T-helper 17 cell (primary cell): ENCODE measurements at places on chromosomes 11 and 22. TPM values are rescaled to one million over a fixed set of nuclear protein-coding genes. Genes with fewer than 3 reads are reported as not detected.

Gene MAPK8IP1
- total RNA-seq = 7.6 TPM

Gene ALX4
- not detected for total RNA-seq

Gene TEAD1
- total RNA-seq = 0.05 TPM

Gene BCL2L13
- total RNA-seq = 21.3 TPM

Gene OR8B8
- total RNA-seq = not detected
